ENCODE measurements at places on chromosomes 13 and 19.

DNA sequence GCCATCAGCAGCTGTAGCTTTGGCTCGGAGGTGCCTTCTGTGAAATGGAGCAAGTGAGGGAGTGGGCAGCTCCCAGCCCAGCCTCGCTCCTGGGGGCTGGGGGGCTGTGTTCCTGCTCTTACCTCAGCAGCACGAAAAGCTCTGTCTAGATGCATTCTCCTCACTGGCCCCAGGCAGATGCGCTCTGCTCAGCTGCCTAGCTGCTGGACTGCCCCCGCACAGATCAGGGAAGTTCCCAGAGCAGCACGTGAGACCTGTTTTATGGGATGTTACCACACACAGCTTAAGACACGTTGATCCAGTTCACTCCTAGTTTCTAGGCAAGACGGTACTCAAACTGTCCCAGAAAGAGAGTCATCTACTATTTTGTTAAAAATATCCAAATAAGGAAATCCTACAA, 13.6 kb downstream of the LCP1 start:
- peak; percentile 88 for DNase-seq

DNA sequence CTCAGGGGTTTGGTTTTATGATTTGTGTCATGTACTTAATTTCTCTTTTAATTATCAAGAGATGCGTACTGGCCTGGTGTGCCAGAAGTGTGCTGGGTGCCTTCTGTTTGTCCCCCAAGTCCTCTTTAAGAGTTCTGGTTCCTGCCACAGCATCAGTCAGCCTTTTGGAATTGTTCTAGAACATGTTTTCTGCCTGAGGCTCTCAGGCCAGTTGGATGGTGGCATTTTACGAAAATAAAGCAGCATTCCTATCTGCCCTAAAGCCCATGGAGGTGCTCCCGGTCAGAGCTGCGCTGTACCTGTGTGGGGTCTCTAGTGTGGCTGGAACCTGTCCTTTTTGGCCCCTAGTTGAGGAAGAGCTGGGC, 54.1 kb downstream of the TSSK6 start:
- no peak for DNase-seq

DNA sequence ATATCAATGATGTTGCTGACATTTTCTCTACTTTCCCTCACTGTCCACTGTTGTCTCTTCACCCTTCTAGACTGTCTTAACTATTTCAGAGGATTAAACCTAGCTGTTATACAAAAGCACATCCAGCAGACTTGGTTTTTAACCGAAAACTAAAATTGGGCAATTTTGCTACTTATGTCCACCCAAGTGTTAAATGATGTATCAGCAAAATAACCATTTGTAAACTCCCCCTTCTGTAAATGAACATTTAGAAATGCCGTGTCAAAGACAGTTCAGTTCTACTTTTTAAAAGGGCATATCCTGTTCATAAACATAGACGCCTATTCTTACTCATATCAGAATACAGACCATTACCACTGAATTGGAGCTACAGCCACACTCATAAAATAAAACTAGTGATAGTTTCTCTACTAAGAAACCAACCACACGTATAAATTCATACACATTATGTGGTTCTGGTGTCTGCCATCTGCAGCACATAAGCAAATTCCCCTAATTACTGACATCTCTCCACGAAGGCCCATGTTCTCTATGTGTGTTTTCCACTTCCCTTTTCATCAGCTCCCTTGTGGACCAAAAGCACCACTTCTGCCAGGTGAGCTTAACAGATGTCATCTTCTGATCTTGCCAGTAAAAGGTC, 1091.8 kb downstream of the PCDH9 start:
- DNase-seq, result no peak

DNA sequence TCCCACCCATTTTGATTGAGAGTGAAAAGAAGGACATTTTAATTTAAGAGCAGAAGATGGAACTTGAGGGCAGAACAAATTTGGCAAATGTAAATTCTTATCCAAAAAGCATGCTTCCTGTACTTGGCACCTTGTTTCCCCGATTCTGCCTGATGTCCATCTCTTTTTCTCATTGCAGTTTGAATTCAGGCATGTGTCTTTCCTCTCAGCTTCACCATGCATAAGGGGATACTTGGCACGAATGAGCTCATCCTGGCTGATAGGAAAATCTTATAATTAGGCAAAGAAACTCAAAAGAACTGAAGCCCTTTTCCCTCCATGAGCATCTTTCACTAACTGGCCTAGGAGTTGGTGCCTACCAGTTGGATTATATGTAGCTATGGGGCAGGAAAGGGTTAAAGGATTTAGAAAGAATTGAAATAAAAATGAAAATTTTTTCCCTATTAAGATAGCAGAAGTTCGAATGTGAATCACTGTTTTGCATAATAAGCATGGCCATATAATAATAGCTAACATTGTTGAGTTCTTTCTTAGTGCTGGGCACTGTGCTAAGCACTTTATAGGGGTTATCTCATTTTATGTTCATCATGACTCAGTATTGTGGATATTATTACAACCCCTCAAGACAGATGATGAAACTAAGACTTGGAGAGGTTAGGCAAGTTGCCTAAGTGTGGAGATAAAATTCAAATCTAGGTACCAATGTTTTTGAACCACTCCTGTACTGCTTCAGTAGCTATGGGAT, 386.6 kb downstream of the KCNRG start:
- DNase-seq, result peak; percentile 72

- DNase-seq, result no peak
Measured at GRCh38 chr13:39786091-39786490, 130.6 kb downstream of the COG6 start.

GRCh38 chr13:101121608-101122007, 294.7 kb downstream of the NALCN start:
- no peak for DNase-seq

DNA sequence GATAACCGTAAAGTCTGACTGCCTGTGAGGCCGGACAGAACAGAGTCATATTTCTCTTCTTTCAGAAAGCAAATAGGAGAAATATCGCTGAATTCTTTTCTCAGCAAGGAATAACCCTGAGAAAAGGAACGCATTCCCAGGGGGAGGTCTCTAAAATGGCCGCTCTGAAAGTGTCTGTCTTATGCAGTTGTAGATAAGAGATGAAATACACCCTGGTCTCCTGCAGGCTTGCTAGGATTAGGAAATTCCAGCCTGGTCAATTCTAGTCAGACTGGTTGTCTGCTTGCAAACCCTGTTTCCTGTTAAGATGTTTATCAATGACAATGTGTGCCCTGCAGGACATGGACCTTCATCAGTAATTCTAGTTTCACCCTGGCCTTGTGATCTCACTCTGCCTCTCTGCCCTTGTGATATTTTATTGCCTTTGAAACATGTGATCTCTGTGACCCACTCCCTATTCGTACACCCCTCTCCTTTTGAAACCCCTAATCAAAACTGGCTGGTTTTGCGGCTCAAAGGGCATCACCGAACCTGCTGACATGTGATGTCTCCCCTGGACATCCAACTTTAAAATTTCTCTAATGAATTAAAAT, 934.8 kb upstream of the SPRY2 start:
- DNase-seq, result no peak

DNA sequence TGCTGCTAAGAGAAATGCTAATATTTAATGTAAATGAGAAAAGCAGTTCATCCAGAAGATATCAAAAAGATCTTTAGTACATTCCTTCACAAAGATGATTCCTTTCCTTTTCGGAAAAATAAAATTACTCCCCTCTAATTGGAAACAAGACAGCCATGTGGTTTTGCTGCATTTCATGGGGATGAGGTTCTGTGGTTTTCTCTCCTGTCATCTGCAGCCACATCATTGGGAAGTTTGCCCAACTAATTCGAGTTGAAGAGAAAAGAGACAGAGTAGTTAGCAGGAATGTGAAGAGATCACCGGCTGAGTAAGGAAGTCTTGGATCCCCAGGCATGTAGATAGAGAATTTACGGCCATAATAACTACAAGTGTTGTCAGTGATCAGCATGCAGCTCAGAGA, 122.1 kb downstream of the CYSLTR2 start:
- DNase-seq, result peak; percentile 98

GRCh38 chr13:51971520-51972426, 39.5 kb downstream of the ATP7B start:
- no peak for DNase-seq

GRCh38 chr19:56116606-56117005, 4.5 kb downstream of the ZNF787 start:
- no peak for DNase-seq

DNA sequence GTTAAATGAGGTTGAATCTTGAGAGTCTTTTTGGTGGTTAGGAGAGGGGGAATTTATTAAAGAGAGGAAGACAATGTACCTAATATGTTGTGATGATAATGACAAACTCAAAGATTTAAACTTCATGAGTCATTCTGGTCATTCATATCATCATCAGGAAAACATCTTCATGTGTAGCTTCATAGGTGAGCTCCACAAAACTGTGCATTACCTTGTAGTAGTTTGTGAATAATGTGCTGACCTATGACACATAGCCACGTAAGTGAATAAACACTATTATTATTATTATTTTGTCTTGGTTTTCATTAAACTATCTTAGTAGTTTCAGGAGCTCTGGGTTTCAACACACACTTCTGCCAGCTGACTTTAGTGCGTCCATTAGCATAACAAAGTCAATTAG, 997 bp upstream of the GPC6 start:
- no peak for DNase-seq

GRCh38 chr13:100528353-100528752, 60.2 kb downstream of the GGACT start:
- DNase-seq, result no peak

DNA sequence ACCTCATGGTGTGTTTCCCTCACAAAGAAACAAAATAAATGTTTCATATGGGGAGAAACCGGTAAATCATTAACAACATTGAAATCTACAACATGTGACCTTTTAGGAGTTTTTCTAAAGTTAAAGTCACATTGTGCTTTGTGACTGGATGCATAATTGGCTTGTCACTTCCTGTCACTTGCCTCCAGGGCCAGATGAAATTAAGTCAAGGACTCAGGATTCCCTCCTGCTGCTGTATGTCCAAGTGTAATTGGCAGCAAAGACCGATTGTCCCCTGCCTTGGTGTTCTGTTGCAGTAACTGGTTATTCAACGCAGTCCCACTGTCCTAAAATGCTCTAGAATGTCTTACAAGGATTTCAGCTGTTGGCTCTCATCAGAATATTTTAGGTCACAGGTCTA, 448.2 kb downstream of the LIG4 start:
- no peak for DNase-seq

GRCh38 chr13:30865123-30866049, 40.7 kb upstream of the MEDAG start:
- peak; percentile 96 for DNase-seq

DNA sequence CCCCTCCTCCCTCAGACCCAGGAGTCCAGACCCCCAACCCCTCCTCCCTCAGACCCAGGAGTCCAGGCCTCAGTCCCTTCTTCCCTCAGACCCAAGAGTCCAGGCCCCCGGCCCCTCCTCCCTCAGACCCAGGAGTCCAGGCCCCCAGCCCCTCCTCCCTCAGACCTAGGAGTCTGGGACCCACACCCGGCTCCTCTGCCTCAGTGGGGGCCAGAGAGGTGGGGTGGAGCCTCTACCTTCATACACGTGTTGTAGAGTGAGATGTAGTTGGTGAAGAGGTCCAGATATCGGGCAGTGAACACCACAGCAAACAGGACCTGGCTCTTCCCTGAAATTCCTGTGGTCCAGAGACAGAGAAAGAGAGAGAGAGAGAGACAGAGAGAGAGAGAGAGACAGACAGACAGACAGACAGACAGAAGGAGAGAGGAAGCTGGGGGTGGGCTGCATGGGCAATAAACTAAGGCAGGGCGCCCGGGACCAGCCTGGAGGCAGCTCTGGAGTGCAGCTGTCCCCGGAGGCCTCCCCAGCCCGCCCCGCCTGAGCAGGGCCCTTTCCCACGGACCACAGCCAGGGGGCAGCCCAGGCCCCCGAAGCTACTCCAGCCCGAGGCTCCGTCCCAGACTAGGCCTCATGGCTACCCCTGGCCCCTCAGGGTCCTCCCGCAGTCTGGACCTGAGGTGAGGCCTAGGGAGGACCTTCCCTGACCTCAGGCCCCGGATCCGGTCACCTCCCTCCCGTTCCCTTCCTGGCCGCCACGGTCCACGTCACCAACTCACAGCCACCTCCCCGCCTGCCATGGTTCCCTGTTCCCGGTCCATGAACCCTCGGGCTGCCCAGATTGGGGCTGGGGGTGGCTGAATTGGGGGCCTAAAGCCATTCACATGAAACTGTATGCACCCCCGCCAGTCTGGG, 907 bp downstream of the KDELR1 start:
- peak; percentile 65 for DNase-seq

DNA sequence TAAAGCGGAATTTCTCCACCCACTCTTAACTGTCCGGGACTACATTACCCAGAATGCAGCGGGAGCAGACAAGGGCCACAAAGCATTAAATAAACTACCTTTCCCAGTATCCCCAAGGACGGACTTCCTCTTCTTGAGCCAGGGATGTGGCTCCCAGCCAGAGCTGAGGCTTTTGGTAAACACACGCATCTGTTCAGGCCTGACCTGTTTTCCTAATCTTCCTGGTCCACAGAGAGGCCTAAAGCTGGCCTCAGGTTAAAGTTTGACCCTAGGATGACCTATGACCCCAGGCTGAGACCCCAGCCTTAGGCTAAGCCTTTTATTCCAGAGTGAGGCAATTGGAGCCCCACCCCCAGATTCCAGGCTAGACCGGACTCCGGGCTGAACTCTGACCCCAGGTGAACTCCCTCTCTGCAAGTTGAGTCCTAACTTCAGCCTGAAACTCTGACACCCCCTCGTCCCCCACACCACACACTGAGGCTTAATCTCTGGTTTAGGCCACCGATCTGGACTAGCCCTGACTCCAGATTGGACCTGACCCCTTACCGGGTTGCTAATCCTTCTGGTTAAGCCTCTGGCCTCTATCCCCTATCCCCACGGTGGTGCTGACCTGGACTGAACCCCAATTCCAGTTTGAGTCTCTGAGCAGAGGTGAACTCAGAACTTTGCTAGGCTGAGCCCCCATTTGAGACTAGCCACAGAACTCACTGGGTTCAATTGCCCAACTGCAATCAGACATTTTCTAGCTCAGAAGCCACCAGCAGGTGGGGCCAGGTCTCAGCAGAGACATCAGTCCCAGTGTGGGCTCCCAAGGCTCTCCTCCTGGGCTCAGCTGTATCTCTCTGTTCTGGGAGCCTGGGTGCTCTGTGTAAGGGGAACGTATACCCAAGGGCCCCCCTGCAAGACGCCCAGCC, 750 bp upstream of the GPR108 start:
- peak; percentile 87 for DNase-seq

GRCh38 chr19:5914358-5914774, 312 bp downstream of the CAPS start:
- DNase-seq, result no peak

GRCh38 chr13:34258646-34259386, 440.9 kb downstream of the RFC3 start:
- no peak for DNase-seq

DNA sequence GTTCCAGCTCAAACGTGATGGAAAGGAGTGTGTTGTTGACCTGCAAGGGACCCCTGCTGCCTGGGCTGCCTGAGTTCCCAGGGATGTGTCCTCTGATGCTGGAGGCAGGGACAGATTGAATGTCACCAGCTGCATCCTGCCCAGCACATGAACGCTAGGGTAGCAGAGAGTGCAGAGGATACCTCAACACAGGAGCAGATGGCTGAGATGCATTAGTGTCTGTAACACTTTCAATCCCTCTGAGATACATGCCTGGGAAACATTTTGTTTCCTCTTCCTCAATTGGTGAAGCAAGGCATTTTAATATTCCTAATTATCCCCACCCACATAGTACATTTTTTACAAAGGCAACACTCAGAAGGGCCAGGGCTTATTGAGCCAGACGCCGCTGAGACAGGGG, 106.4 kb upstream of the UBL3 start:
- DNase-seq, result no peak

- peak; percentile 10 for DNase-seq
Measured at GRCh38 chr13:113585896-113586295, 1.3 kb downstream of the TFDP1 start.

GRCh38 chr13:93814658-93815057, 588.1 kb downstream of the GPC6 start:
- DNase-seq, result no peak

Data from fibroblast of villous mesenchyme (primary cell).